ENCODE measurements at places on chromosomes 11 and 22.

DNA sequence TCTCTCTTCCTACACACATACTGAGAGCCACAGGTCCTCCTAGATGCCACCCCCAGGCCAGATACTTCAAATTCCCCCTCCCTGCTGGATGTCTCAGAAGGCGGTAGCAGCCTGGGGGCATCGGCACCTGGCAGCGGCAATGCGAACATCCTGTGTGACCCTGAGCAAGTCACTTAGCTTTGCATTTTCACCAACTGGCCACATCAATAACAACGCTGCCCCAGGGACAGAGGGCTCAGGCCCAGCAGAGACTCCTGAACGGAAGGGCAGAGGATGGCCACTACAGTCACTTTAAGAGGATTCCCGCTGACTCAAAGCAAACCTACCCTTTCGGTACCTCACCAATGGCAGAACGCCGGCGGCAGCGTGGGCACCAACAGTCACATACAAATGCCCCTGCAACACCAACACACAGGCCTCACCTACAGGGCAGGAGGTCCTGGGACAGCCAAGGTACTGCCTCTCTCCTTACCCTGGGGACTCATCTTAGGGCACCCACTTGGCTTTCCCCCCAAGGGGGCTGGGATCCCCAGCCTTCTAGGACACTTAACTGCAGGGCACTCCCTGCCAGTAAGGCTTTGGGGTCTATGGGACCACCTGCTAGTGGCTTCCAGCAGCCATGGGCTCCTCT is 1.6 kb downstream of the LMO1 start:
- DNase-seq, result no peak

GRCh38 chr11:65396769-65397745 is 10.6 kb downstream of the FRMD8 start:
- no peak for DNase-seq

DNA sequence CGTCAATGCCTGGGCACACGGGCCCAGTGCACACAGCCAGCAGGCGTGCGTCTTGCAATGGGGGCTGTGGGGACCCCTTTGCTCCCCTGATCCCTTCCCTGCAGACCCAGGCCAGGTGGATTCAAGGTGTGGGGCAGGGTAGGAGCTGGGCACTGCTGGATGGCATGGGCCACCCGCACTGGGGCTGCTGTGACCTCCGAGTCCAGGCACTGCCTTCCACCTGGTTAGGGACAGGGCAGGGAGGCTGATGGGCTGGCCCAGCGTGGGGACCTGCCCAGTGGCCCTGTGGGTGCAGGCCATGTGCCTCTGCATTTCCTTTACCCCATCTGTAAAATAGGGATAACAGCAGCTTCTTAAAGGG is 22.9 kb downstream of the KCNQ1 start:
- DNase-seq, result no peak

GRCh38 chr11:131745405-131745804 is 375.0 kb downstream of the NTM start:
- DNase-seq, result no peak

DNA sequence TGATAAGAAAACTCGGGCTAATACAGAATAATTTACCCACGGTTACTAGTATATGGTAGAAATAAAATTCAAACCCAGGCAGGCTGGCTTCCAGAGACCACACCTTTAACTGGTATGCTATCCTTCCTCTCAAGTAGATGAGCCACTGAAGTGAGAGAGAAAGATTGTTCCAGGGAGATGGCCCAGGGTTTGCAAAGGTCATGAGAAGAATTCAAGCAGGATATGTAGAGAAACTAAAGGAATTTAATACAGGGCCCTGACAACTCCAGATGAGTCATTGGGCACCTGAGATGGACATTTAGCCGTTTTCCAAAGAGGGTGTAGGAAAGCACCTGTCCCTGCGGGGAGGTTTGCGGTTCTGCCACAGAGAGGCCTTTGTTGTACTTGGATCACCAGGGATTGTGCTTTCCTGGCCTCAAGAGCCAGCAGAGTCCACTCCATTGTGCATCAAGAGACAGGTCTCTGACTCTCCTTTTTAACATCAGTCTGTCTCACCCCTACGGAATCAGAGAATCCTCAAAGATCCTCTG is 152.7 kb upstream of the BLID start:
- no peak for DNase-seq

GRCh38 chr11:76155500-76156227 is 50.6 kb downstream of the WNT11 start:
- DNase-seq, result no peak

GRCh38 chr11:74989260-74989638 is 516 bp downstream of the NEU3 start:
- no peak for DNase-seq

DNA sequence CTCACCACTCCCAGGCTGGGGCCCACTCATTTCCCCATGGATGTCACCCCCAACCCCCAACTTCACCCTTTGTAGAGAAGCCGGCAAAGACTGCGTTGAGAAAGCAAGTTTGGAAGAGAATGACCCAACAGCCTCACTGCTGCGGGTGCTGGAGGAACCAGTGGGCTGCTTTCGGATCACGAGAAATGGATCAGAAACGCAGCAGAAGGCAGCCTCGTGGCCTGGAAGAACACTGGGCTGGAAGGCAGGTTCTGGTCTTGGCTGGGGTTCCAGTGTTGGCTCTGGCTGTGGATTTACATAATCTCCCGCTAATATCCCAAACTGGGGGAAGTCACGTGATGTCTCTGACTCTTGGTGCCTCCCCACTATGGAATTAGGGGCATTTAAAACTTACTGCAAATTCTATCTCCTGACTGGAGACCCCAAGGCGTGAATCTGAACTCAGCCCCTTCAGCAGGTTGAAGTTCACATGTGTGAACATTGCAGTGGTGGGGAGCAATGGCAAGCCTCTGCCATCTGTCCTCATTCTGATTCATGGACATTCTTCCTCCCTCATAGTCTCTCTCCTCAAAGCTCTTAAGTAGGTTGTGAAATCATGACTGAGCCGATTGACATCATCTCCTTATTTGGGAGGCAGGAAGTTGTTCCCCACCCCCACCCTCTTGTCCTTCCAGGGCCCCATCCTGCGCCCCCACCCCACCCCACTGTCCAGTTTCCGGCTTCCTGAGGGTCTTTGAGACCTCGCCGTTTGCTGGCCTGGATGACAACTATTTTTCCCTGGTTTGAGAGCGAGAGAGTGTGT is 37.0 kb upstream of the TIMP3 start:
- DNase-seq, result no peak

DNA sequence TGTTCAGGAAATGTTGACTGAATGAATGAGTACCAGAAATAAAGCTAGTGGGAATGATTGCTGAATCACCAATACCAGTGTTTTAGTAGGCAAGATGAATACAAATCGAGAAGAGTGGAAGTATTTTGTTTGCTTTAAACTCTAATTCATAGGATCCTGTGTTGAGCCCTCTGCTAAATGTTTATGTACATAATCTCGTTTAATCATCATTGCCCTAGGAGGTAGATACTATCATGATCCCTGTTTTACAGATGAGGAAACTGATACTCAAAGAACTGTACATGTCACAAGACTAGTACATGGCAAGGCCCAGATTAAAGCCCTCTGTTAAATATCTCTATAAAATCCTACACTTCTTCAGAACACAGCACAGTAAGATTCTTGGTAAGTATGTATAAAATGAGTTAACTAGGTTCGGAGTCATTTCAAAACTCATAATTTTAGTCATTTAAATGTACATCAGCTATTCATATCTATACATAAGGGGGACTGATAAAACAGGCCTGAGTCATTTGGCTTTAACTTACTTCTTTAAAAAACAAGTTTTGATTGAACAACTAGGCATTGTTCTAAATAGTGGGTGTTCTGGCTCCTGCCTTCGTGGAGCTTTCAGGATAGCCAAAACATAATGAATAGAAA is 97.1 kb downstream of the EXT2 start:
- no peak for DNase-seq

GRCh38 chr22:42919199-42919598 is 62.1 kb upstream of the ARFGAP3 start:
- DNase-seq, result no peak

DNA sequence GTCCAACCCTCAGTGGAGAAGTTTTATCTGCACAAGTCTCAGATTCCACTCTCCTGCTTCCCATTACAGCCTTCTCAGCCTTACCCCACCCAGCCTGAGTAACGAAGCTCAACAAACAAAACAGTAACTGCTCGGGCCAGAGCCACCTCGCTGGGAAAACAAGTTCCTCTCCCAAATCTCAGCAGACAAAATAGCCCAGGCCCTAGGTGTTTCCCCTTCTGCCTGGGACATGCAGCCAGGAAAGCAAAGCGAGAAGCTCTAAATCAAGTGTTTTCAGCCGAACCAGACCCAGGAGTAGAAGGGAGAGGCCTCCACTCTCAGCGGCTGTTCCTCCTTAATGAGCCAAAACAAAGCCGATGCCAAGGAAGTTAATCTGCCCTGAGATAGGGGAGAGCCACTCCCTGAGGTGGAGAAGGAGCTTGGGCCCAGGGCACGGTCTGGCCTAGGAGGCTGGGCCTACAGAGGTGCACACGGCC is 44.0 kb downstream of the LIF start:
- DNase-seq, result no peak

- DNase-seq, result no peak
Measured at GRCh38 chr11:69922596-69923111, 103.4 kb upstream of the FGF3 start.

DNA sequence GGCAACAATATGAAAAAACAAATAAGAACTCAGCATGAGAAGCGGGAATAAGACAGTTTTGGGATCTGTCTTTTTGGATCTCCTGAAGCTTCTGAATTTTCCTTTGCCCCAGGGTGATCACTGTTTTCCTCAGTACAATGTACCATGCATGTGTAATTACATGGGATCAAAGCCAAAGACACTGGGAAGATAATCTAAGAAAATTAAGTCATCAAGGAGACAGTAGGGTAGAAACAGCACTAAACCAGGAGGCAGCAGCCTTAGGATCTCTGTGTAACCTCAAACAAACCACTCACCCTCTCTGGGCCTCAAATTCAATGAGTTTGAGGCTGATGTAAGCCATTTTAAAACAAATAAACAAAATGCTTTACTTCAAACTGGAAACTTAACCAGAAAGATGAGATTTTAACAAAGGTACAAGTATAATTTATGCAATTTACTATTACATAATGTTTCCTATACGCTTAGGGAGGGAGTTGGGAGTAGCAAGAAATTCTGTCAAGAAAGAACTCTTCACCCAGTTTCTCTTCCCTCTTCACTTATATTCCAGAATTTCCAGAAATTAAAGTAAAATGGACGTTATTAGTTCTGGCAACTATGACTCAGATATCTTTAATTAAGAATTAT is 77.0 kb downstream of the RAB30 start:
- DNase-seq, result no peak

- no peak for DNase-seq
Measured at GRCh38 chr11:27716835-27717234, 16.6 kb upstream of the BDNF start.

DNA sequence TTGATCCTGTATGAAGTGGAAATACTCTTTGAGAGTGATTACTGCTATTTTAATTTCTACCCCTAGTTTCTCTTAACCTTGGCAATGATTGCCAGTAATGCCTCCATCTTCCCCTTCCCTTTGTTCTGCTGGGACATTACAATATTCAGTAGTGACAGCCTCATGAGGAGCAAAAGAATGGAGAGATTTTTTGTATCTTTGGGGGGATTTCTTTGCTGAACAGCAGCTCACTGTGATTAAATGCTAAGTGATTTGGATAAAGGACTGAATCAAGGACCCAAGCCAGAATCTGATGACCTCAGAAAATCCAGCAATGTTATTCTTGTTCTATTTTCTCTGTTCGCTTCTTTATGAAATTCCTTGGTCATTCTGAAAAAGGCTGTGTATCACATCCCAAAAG is 7.0 kb upstream of the SLC1A2 start:
- DNase-seq, result no peak

GRCh38 chr22:31139866-31140716 is at the start of gene PLA2G3:
PLA2G3 (minus strand) TSS chr22:31140508; CDS start chr22:31140354, 154 bp downstream.
- no peak for DNase-seq

GRCh38 chr11:2655834-2656622 is 43.8 kb downstream of the KCNQ1OT1 start:
- no peak for DNase-seq

DNA sequence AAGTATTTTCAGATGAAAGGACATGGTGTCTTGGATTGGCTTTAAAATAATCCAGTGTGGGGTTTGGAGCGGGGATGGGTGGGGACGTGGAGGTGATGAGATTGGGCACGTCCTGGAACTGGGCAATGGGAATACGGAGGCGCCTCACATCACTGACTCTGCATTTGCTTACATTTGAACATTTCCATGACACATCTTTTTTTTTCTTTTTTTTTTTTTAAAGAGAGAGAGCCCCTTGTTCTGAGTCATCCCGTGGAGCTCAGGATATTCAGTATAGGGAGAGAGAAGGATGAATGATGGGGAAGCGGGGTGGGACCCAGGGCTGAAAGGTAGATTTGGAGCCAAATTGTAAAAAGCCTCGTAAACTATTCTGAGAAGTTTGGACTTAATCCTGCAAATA is 142.7 kb downstream of the FBXO7 start:
- DNase-seq, result no peak

GRCh38 chr22:46273432-46274148 is 5.8 kb downstream of the TTC38 start:
- DNase-seq, result no peak

DNA sequence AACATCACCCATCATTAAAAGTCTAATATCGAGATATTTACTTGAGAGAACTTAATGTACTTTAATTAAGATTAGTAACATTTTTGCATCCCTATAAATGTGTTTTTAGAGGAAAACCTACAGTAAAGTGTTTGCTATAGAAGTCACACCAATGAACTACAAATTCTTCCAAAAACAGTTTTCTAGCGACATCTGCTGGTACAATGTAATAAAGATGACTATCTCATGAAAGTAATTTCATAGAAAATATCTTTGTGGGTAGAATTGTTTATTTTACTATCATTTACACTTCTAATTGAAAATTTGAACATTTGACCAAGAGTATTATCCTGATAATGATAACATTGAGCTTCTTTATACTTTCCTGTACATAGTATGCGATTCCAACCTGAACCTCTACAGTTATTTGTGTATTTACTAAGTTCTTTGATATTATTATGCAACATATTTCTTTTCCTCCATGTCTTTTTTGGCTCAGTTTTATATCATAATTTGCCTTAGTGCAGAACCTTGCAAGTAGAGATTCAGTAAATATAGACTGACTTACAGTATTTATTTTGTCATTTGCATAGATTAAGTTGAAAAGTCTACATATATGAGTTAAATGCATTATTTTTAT is 252.7 kb downstream of the TMEM135 start:
- no peak for DNase-seq

GRCh38 chr11:125457814-125458343 is 38.2 kb downstream of the FEZ1 start:
- DNase-seq, result no peak

GRCh38 chr11:61513143-61513765 is 4.7 kb downstream of the LRRC10B start:
- no peak for DNase-seq

GRCh38 chr11:1348796-1349326 is 39.4 kb upstream of the TOLLIP start:
- no peak for DNase-seq
